ENCODE measurements at places on chromosomes 2 and 18.

GRCh38 chr2:124959581-124959980, 934.5 kb downstream of the CNTNAP5 start:
- no peak for DNase-seq

DNA sequence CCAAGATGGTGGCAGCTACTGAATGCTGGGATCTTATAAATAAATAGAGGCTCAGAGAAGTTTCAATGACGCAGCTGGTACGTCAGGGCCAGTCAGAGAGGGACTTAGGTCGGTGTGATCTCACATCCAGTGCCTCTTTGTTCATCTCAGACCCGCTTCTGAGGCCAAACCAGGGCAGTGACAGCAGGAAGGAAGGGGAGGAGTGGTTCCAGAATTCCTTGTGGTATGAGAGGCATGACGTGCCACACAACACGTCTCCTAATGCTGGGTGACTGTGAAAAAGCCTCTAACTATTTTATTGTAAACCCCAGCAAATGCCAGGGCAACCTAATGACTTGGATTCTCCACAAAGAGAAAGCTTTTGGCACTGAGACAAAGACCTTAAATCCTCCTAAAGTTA, 423.3 kb downstream of the LPIN1 start:
- no peak for DNase-seq

DNA sequence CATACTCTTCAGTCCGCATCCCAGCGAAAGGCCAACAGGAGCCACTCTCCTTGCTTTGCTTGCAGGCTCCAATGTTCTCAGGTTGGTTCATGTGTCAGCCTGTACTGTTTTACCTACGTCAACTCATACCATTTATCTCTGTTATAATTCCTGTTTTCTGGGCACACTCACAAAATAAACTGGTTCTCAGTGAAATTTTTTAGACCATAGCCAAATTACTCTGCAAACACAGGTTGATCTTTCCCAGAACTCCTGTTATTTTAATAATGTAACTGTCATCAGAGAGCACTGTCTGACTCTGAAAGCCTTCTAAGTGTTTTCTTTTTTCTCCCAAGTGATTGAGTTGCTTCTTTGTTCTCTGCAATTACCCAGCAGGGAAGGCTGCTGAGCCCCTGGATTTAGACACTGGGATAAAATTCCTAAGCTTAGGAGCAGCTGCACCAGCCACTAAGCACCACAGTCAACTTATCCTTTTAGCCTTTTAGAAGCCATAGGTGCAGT, 111.6 kb upstream of the PIEZO2 start:
- DNase-seq = no peak

DNA sequence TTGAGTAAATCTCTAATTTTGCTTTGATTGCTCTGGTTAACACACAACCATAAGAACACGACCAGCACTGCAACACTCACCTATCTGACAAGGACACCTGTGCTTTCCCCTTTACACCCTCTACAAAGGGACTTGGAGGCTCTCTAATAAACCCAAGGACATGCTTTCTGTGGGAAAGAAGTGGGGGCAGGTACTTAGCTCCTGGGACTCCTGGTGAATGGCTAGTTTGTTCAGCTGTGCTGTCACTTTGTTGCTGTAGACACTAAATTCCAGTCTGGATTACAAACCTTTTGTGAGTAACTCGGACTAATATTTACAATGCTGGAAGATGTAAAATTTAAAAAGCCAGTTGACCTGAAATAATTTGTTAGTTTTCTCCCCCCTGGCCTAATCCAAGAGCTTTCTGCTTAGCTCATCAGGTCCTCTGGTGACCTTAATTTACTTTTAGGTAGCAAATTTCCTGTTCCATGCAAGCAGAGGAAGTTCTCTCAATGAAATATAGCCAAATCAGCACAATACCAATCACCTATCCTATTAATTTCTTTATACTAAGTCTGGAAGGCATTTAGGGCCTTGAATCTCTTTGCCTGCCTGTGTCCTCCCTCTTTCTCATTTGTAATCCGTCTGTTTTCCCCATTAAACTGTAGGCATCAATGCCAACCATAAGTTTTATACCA, 67.5 kb downstream of the PLCL1 start:
- DNase-seq = no peak

DNA sequence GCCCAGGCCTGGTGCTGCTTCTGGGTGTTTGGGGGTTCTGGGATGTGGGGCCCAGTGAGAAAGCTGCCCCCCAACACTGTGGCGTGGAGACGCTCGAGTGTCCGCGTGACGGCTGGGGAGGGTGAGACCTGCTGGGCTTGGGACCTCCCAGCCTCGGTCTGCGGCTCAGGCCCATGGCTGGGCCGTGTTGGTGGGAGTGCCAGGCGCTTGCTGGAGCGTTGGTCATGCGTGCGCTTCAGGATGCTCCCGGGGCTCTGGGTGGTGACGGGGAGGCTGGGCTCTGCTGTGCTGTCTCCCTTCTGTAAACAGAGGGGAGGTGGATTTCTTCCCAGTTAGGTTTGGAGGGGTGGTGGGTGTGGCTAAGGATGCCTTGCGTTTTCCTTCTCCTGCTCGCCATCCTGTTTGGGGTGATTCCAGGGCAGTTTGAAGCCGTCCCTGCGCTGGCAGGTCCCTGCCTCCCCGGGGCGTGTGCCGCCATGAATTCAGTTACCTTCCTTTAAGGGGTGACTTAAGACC, 606 bp downstream of the GAL3ST2 start:
- DNase-seq = peak; percentile 28

- DNase-seq = no peak
Observed at GRCh38 chr2:152456262-152456661, 121.3 kb downstream of the FMNL2 start.

- no peak for DNase-seq
Observed at GRCh38 chr18:77505499-77505898, 255.9 kb downstream of the GALR1 start.

GRCh38 chr18:11040359-11040758, 109.0 kb downstream of the PIEZO2 start:
- no peak for DNase-seq

GRCh38 chr2:46471697-46472096, 7.7 kb upstream of the TMEM247 start:
- no peak for DNase-seq

DNA sequence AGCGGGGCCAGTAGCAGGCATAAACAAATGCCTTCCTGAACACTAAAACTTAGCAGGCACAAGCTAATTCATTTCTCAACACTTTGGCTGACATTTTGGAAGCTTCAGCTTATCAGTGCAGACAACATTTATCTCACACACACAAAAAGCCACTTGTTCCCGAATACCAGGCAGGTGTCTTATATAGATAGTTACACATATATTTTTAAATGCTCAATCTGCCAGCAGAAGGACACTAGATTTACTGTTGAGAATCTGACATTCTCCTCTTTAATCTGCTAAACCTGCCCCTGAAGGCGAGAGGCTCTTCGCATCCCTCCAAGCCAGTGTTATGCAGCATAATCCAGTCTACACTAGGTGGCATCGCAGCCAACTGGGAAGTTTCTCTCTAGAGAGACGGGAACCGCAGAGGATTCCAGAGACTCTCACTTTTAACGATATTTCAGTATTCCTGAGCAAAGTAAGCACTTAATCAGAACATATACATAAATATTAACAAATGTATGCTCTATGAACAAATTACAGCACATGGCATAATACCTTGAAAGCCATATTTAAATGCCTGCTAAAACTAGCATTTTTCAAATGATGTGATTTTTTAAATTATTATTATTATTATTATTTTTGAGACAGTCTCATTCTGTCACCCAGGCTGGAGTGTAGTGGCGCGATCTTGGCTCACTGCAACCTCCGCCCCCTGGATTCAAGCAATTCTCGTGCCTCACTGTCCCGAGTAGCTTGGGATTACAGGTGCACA, 90.2 kb upstream of the SCG2 start:
- DNase-seq = peak; percentile 70

DNA sequence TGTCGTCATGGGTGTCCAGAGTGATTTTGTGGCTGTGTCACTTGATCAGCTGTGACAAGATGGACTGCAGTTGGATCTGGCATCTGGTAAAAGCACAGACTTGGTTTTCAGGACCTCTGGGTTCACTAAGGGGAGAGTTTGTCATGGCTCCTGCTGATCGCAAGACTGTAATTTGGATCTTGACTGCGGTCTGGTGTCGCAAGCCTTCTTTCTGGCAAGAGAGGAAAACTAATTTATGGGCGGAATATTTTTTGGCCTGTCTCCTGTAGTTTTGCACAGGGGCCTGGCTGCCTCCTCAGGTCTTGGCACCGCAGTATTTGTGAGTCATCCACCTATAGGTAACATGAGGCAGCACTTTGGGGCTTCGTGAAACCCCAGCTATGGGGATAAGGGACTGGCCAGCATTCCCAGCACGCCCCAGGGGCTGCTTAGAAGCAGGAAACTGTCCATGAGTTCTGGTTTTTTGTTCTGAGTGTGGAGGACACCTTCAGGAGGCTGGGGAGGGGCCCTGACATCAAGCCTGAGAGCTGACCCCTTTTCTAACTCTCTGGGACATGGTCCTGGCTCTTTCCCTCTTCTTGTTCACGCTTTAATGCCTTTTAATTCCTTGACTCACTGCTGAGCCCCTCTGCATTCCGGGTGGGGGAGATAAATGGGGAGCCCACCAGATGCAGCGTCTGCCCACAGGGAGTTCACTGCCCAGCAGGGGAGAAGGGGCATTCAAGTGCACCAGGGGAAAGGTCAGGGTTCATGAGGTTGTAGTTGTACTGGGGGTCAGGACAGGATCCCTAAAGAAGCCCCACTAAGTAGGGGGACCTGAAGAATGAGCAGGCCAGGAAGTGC, 12.2 kb downstream of the SH3BP4 start:
- no peak for DNase-seq

- DNase-seq = no peak
Observed at GRCh38 chr2:207226671-207227061, 60.9 kb upstream of the KLF7 start.

DNA sequence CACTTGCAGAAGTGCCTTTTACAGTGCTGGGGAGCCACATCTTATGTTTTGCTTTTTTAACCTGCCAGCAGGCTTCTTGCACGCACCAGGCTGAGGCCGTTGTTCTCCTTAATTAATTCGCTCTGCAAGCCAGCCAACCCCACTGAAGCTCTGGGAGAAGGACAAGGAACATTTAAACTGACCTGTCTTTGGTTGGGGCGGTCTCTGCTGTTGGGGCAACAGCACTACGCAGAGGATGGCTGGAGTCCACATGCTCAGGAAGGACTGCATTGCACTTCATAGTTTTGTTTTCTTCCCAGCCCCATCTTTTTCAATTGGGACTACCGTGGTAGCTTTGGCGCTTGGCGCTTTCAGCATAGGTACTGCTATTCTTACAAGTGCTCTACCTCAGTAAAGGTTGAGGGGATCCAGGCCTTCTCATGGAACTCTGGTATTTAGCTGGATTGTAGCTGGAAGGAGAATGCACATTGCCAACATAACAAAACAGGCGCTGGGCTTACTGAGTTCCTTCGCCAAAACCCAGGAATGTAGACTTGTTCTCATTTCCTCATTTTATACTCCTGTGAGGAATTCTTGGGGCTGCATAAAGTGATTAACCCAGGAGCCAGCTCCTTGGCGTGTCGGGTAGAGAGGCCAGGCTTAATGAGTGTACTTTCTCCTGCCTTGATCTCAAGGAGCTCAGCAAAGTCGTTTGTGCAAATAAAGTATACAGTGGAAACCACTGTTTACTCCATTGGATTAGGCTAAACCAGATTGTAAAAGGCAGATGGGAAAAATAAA, 146.2 kb downstream of the PRKCE start:
- DNase-seq = no peak

DNA sequence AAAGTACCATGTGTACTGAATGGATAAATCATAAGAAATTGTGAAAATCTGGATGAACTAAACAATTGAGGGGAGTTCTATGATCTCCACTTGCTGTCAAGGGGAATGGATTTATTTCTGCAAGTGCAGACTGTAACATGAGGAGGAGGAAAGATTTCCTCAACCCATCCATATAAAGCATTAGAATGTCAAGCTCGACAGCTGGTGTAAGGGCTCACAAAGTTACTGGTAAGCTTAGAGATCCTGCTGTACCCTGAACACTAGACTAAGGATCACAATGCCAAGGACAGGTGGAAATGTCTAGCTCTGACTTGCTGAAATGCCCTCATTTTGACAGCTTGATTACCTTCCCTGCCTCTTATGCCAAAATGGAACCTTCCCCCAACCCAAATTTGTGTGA, 125.3 kb downstream of the TCF4 start:
- DNase-seq = peak; percentile 34

DNA sequence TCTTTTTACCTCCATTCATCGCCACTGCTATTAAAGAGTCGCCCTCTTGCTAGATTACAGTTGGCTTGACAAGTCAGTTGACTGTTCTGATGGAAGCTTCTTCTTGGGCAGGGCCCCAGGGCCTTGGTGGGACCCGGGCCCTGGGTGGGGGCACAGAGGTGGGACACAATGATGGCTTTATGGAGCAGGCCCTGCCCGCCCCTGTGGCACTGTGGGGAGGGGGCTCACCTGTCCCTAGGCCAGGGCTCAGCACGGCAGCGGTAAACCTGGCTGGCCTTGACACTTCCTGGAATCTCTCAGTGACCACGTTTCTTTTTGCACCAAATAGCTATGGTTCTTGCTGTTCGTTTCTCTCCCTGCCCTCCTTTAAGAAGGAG, 4.9 kb upstream of the HS6ST1 start:
- peak; percentile 15 for DNase-seq

- no peak for DNase-seq
Observed at GRCh38 chr2:173451941-173452340, 97.3 kb downstream of the CDCA7 start.

GRCh38 chr2:20150806-20151571, 73.9 kb downstream of the SDC1 start:
- no peak for DNase-seq

All from D341Med (cell line).